ENCODE measurements at places on chromosomes 13 and 19. TPM values are rescaled to one million over a fixed set of nuclear protein-coding genes. Genes with fewer than 3 reads are reported as not detected.

GRCh38 chr19:14414926-14415690, 4.0 kb downstream of the DDX39A start:
- H3K36me3 ChIP-seq = peaks cover 28% of the 10 kb centered on the region
- H3K27ac ChIP-seq = peak overlapping the region; percentile 24
- H3K4me3 ChIP-seq = no peak overlapping the region
- H3K27me3 ChIP-seq = no peaks in the 10 kb centered on the region
- peaks cover 17% of the 10 kb centered on the region for H3K4me1 ChIP-seq

RELB gene
- polyA plus RNA-seq = 9.5 TPM

DNA sequence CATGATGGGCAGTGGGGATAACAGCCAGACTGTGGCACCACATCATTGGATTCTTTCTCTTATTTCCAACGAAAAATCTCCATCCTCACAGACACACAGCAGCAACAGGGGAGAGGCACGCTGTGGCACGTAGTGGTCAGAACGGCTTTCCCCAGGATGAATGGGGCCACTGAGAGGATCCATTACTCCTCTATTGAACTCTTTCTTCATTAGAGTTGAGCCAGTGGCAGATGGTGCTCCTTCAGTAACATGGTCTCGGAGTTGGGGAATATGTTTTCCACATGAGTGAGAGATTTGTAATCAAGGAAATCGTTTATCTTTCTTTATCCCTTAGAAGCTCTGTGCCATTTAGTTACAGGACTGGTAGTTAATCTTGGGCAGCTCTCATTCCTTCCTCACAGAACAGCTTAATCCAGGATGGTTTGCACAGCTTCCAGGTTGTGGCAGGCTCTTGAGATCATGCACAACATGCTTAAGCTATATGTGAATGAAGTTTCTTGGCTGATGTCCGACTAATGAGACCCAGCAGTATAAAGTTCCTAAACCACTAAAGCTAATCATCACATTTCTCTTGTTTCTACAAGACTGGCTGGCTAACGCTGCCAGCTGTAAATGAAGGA, 180.5 kb upstream of the SLC10A2 start:
- no peaks in the 10 kb centered on the region for H3K4me1 ChIP-seq
- no peak overlapping the region for H3K27ac ChIP-seq
- no peaks in the 10 kb centered on the region for H3K27me3 ChIP-seq
- no peaks in the 10 kb centered on the region for H3K36me3 ChIP-seq
- no peak overlapping the region for H3K4me3 ChIP-seq

DNA sequence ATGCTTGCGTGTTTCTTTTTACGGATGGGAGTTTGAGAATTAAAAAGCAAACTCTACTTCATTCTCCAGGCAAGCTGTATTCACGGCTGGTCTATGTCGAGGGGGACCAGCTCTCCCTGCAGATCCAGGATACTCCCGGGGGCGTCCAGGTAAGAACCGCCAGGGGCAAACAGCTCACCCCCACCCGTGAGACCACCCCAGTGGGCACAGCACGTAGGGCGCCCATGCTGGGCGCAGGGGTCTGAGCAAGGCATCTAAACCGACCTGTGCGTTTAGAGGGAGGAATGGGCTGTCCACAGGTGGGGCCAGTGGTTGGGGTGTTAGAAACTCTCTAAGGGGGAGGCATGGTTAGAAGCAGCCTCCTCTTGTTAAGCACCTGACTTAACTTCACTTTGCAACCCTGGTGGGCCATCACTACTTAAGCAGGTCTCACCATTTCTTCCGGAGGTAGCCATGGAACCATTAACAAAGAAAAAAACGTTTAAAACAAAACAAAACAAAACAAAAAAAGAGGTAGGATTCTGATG, 1.0 kb downstream of the RASL11A start:
- DNase-seq = no peak
- peak overlapping the region; percentile 84 for H3K4me3 ChIP-seq
- no peaks in the 10 kb centered on the region for H3K27me3 ChIP-seq
- no peak overlapping the region for H3K27ac ChIP-seq
- H3K36me3 ChIP-seq = no peaks in the 10 kb centered on the region

C19orf85 gene
- polyA plus RNA-seq = not detected

GRCh38 chr19:47661611-47662010, 51.6 kb upstream of the EHD2 start:
- H3K36me3 ChIP-seq = no peaks in the 10 kb centered on the region
- no peak overlapping the region for H3K4me3 ChIP-seq
- H3K27ac ChIP-seq = no peak overlapping the region
- H3K27me3 ChIP-seq = no peaks in the 10 kb centered on the region

DNA sequence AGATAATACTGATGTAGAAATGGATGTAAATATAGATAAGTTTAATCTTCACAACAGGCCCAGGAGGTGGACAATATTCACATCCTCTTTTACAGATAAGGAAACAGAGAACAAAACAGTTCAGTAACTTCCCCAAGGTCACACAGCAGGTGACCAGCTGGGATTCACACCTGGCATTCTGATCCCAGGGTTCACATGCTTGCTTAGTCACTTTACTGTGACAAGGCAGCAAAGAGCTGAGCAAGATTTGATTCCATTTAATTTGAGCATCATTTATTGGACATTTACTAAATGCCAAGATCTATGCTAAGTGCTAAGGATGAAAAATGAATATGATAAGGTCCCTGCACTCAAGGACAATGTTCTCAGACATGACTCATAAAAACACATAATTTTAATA, 94.1 kb upstream of the STARD13 start:
- no peak overlapping the region for H3K27ac ChIP-seq
- no peak overlapping the region for H3K4me3 ChIP-seq
- no peak for DNase-seq
- peaks cover 6% of the 10 kb centered on the region for H3K4me1 ChIP-seq
- no peaks in the 10 kb centered on the region for H3K36me3 ChIP-seq
- no peaks in the 10 kb centered on the region for H3K27me3 ChIP-seq

FCGBP gene
- 0.07 TPM for polyA plus RNA-seq

DNA sequence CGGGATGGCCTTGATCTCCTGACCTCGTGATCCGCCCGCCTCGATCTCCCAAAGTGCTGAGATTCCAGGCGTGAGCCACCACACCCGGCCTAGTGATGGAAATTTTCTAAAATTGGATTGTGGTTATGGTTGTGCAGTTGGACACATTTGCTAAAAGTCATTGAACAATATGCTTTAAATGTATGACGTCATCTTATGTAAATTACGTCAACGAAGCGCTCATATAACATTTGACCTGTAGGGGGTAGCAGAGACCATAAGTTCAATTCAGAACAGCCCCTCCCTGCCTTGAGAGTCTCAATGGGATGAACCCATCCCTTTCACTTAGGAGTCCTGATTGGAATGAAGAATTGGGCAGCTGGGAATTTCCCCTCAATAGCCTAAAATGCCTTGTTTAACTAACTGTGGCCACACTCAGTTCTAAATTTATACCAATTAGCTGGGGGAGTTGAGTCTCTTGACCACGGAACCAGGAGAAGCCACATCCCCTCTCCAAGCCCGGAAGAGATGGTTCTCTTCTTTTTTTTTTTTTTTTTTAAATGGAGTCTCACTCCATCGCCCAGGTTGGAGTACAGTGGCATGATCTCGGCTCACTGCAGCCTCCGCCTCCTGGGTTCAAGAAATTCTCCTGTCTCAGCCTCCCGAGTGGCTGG, 15.2 kb upstream of the TLE6 start:
- no peak overlapping the region for H3K4me3 ChIP-seq
- DNase-seq = peak; percentile 77
- no peak overlapping the region for H3K27ac ChIP-seq

DNA sequence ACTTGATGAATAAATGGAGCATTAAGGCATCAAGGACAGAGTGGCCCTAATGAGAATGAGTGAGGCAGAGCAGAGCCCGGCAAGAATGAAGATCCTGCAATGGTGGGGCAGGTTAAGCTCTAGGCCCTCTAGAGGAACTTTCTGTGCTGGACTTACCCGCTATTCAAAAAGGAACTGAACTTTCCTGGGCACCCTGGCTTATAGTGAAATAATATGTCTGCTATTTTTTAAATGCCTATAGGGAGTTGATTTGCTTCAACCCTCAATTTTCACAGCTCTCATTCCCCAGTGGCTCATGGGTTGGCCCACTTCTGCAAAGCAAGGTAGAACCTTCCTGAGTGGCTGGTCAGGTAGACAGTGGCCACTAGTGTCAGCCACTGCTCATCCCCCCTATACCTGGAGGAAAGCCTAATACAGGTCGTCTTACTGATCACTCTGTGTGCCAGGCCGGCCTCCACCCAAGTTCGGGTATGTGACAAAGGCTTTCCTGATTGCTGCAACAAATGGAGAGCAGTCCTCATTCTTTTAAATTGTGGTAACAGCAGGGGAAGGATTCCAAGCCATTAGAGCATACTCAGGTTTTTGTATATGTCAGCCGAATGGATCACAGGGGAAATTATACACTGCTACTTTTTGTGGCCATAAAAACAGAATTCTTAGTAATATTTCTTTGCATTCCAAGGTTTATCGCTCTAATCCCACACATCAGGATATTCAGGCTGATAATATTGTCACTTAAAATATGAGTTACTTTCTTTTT, 103.0 kb downstream of the KL start:
- H3K4me3 ChIP-seq = no peak overlapping the region
- H3K4me1 ChIP-seq = peaks cover 34% of the 10 kb centered on the region
- no peak for DNase-seq
- H3K27me3 ChIP-seq = no peaks in the 10 kb centered on the region
- peaks cover 22% of the 10 kb centered on the region for H3K36me3 ChIP-seq

DNA sequence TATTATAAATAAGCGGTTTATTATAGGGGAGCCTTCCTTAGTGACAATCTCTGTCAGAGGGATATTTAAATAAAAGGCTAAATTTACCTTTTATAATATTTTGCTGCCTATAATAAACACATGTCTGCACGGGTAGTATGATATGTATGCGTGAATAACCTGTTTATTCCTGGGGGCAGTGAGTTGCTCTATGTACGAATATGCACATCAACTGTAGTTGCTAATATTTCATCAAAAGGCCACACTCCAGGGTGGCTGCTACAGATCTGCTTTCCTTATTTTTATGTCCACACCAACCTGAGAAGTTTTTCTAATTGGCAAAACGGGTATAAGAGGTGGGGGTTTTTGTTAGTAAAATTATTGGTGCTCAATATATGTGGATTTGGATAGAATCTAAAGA, 192.0 kb downstream of the LHFPL6 start:
- H3K36me3 ChIP-seq = no peaks in the 10 kb centered on the region
- DNase-seq = no peak
- H3K27me3 ChIP-seq = no peaks in the 10 kb centered on the region
- no peak overlapping the region for H3K27ac ChIP-seq
- H3K4me1 ChIP-seq = no peaks in the 10 kb centered on the region

GRCh38 chr13:78096221-78096620, 177.6 kb upstream of the EDNRB start:
- H3K4me1 ChIP-seq = no peaks in the 10 kb centered on the region
- no peak overlapping the region for H3K27ac ChIP-seq
- no peak overlapping the region for H3K4me3 ChIP-seq
- no peaks in the 10 kb centered on the region for H3K27me3 ChIP-seq

- no peaks in the 10 kb centered on the region for H3K4me1 ChIP-seq
- no peaks in the 10 kb centered on the region for H3K27me3 ChIP-seq
- no peak overlapping the region for H3K4me3 ChIP-seq
Measured at GRCh38 chr13:26335158-26335557, 81.2 kb downstream of the CDK8 start.

DNA sequence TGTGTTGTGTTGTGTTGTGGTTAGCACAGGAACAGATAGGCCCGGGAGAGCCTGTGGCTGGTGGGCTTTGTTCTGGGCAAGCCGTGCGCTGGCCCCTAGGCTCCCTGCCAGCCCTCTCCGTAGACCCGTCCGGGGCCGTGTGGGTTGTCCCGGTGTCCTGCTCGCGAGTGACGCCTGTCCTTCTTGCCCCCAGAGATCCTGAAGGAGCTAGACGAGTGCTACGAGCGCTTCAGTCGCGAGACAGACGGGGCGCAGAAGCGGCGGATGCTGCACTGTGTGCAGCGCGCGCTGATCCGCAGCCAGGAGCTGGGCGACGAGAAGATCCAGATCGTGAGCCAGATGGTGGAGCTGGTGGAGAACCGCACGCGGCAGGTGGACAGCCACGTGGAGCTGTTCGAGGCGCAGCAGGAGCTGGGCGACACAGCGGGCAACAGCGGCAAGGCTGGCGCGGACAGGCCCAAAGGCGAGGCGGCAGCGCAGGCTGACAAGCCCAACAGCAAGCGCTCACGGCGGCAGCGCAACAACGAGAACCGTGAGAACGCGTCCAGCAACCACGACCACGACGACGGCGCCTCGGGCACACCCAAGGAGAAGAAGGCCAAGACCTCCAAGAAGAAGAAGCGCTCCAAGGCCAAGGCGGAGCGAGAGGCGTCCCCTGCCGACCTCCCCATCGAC, 5.7 kb downstream of the ING1 start:
- H3K27ac ChIP-seq = no peak overlapping the region
- no peak for DNase-seq
- H3K27me3 ChIP-seq = no peaks in the 10 kb centered on the region
- peaks cover 23% of the 10 kb centered on the region for H3K36me3 ChIP-seq
- peaks cover 6% of the 10 kb centered on the region for H3K4me1 ChIP-seq

CAMSAP3 gene
- polyA plus RNA-seq = 0.08 TPM

GRCh38 chr13:67844574-67844973, 614.4 kb upstream of the PCDH9 start:
- H3K4me3 ChIP-seq = no peak overlapping the region
- H3K27ac ChIP-seq = no peak overlapping the region
- no peaks in the 10 kb centered on the region for H3K36me3 ChIP-seq
- DNase-seq = no peak

- H3K36me3 ChIP-seq = no peaks in the 10 kb centered on the region
- H3K27me3 ChIP-seq = no peaks in the 10 kb centered on the region
- peak overlapping the region; percentile 89 for H3K27ac ChIP-seq
Measured at GRCh38 chr19:50510700-50511068, 307 bp downstream of the JOSD2 start.

GRCh38 chr13:37598597-37598996, at the start of gene POSTN:
Gene POSTN, minus strand, starts transcription at chr13:37598768. Its CDS starts 42 bp downstream, at chr13:37598726.
- H3K4me3 ChIP-seq = peak within 1 kb of the TSS; percentile 63
- H3K36me3 ChIP-seq = peaks cover 29% of the 10 kb centered on the region
- peak within 1 kb of the TSS; percentile 71 for H3K27ac ChIP-seq
- DNase-seq = no peak
- H3K4me1 ChIP-seq = no peaks in the 10 kb centered on the region
- H3K27me3 ChIP-seq = no peaks in the 10 kb centered on the region

GRCh38 chr13:53946500-53946899, 917.9 kb downstream of the OLFM4 start:
- DNase-seq = no peak
- H3K4me3 ChIP-seq = no peak overlapping the region
- H3K36me3 ChIP-seq = no peaks in the 10 kb centered on the region
- H3K27ac ChIP-seq = no peak overlapping the region

ATP12A gene
- not detected for polyA plus RNA-seq

DNA sequence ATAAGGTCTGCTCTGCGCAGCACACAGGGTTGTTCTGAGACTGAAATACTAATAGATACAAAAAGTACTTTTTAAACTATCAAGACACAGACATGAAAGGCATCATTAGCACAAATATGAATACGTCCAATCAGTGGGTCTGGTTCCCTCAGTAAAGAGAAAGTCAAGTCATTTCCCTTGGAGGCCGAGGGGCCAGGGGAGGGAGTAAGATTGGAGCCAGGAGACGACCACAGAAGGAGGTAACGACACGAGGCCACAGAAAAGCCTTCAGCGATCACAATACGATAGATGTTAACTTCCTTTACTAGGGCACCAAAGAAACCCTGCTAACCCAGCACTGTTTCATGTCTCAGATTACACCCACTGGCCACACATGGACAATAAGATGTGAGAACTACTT, 5.3 kb downstream of the CARS2 start:
- H3K4me3 ChIP-seq = no peak overlapping the region
- H3K36me3 ChIP-seq = peaks cover 45% of the 10 kb centered on the region
- DNase-seq = no peak
- no peak overlapping the region for H3K27ac ChIP-seq
- H3K27me3 ChIP-seq = no peaks in the 10 kb centered on the region

- no peak overlapping the region for H3K27ac ChIP-seq
- H3K27me3 ChIP-seq = no peaks in the 10 kb centered on the region
- no peaks in the 10 kb centered on the region for H3K4me1 ChIP-seq
- no peak overlapping the region for H3K4me3 ChIP-seq
- H3K36me3 ChIP-seq = no peaks in the 10 kb centered on the region
- no peak for DNase-seq
Measured at GRCh38 chr13:64410276-64411053, 2819.7 kb downstream of the PCDH9 start.
